ENCODE measurements at places on chromosomes 4 and X.

DNA sequence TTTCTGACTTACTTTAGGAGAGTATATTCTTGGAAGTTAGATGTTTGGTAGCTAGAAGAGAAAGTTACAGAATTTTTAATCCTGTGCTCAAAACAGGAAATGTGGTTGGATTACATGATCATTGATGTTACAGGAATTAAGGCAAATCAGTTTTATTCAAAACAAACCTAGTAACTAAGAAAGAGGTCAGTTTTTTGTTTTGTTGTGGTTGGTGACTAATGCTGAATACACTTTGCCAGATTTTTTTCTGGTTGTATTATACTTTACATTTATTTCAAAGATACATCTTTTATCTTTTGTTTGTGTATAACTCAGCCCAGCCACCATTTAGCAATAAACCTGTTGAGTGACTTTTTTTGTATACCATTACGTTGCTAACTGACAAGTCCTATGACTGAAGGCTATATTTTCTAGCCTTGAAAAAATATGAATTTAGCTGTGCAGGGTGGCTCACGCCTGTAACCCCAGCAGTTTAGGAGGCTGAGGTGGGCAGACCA is 116.7 kb downstream of the KLHL8 start:
- H3K4me1 ChIP-seq = peaks cover 16% of the 10 kb centered on the region
- H3K4me3 ChIP-seq = peak overlapping the region; percentile 38
- H3K36me3 ChIP-seq = peaks cover 27% of the 10 kb centered on the region
- peak; percentile 58 for DNase-seq
- H3K27ac ChIP-seq = peak overlapping the region; percentile 74
- H3K27me3 ChIP-seq = no peaks in the 10 kb centered on the region

- DNase-seq = no peak
- no peak overlapping the region for H3K27ac ChIP-seq
- no peaks in the 10 kb centered on the region for H3K36me3 ChIP-seq
- no peaks in the 10 kb centered on the region for H3K4me1 ChIP-seq
- H3K27me3 ChIP-seq = no peaks in the 10 kb centered on the region
Observed at GRCh38 chrX:28697732-28698131, 110.5 kb downstream of the IL1RAPL1 start.

- no peaks in the 10 kb centered on the region for H3K36me3 ChIP-seq
- no peak overlapping the region for H3K4me3 ChIP-seq
- H3K4me1 ChIP-seq = no peaks in the 10 kb centered on the region
- no peaks in the 10 kb centered on the region for H3K27me3 ChIP-seq
- no peak overlapping the region for H3K27ac ChIP-seq
- no peak for DNase-seq
Observed at GRCh38 chr4:139943277-139943676, 210.7 kb downstream of the MAML3 start.

DNA sequence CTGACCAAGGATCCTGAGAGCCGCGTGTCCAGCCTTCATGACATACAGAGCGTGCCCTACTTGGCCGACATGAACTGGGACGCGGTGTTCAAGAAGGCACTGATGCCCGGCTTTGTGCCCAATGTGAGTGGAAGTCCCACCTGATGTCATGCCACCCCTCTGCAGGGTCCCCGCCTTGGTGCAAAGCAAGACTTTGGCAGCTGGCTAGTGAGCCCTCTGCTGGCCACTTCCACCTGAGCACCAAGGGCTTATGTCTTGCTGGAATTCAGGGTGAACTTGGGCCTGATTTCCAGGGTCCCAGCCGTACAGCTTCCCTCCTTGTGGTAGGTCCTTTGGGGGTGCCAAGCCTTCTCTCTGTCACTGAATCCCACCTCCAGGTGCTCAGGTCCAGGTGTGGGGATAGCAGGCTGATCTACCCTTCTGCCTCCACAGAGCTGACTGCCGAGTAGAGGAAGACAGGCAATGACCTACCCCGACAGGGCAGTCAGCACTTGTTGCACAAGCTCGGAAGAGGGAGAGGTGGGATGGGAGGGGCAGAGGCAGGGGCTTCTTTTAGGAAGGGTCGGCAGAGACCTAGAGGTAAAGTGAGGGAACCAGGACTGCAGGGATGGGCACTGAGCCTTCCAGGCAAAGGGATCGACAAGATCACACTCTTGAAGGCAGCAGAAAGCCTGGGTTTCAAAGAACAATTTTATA is 248.1 kb downstream of the EVC2 start:
- no peak for DNase-seq
- no peak overlapping the region for H3K27ac ChIP-seq
- H3K27me3 ChIP-seq = no peaks in the 10 kb centered on the region
- H3K36me3 ChIP-seq = no peaks in the 10 kb centered on the region
- no peaks in the 10 kb centered on the region for H3K4me1 ChIP-seq

GRCh38 chrX:45719751-45720501 is 519.2 kb upstream of the DIPK2B start:
- no peaks in the 10 kb centered on the region for H3K36me3 ChIP-seq
- no peaks in the 10 kb centered on the region for H3K4me1 ChIP-seq
- H3K4me3 ChIP-seq = no peak overlapping the region
- no peak for DNase-seq
- H3K27me3 ChIP-seq = no peaks in the 10 kb centered on the region
- H3K27ac ChIP-seq = no peak overlapping the region

All from CD4-positive, CD25-positive, alpha-beta regulatory T cell (primary cell).